ENCODE measurements at places on chromosomes 1 and 21.

- DNase-seq = no peak
Observed at GRCh38 chr1:190679044-190679443, 201.4 kb upstream of the BRINP3 start.

GRCh38 chr1:213324859-213325258 lies 273.8 kb downstream of the RPS6KC1 start:
- DNase-seq = no peak

- DNase-seq = no peak
Observed at GRCh38 chr1:11611638-11612327, 42.4 kb downstream of the FBXO2 start.

- peak; percentile 83 for DNase-seq
Observed at GRCh38 chr21:15992171-15992570, 262.4 kb downstream of the USP25 start.

- DNase-seq = no peak
Observed at GRCh38 chr1:212609701-212610574, 1.4 kb downstream of the ATF3 start.

- no peak for DNase-seq
Observed at GRCh38 chr1:59779949-59780348, 34.8 kb upstream of the HOOK1 start.

GRCh38 chr1:247324204-247324787 lies 7.4 kb downstream of the ZNF496 start:
- DNase-seq = no peak

GRCh38 chr1:71944006-71944405 lies 338.3 kb downstream of the NEGR1 start:
- no peak for DNase-seq

DNA sequence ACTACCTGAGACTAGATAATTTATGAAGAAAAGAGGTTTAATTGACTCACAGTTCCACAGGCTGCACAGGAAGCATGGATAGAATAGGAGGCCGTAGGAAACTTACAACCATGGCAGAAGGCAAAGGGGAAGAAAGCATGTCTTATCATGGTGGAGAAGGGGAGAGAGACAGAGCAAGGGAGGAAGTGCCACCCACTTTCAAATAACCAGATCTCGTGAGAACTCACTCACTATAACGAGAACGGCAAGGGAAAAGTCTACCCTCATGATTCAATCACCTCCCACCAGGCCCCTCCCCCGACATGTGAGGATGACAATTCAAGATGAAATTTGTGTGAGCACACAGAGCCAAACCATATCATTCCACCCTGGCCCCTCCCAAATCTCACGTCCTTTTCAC lies 4.7 kb upstream of the C21orf91 start:
- no peak for DNase-seq

DNA sequence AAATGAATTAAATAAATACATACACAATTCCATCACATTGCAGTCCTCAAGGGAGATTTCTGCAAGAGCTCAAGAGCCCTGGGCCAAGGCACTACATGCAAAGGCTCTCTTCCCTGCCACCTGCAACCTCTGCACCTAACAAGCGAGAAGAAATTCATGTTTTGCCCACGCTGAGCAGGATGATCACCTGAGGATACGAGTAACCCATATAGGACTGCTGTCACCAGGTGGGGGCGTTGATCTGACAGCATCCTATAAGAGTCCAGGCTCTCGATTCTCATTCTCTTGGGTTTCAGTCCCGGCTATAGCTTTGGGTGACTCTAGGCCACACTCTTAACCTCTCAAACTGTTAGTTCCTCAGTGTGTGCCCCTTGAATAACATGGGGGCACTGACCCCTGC lies 18.7 kb upstream of the SPOCD1 start:
- no peak for DNase-seq

DNA sequence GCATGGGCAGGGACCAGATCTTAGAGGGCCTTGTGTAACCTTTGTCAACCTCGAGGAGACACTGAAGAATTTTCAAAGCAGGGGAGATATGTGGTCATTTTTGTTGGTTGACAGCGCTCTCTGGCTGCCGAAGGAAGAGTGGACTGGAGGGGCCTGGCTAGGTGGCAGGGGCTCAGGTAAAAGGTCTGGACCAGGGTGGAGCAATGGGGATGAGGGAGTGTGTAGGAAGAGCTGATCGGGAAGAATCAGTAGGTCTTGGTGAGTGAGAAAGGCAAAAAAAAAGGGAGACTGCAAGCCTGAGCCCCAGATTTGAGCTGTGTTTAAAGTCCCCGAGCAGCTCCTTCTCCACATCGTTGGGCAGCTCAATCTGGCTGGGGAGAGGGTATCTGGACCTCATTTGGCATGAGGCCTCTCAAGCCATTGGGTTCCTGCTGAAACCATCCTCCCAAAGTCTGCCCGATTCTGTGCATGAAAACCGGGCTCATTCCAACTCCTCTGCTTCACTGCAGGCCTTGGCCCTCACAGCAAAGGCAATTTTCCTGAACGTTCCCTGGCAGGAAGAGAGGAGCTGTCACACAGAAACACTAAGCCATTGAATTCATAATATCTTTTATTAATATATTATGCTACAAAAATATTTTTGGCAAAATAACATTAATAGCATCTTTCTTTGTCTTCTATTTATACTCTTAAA lies 237.1 kb downstream of the TRABD2B start:
- DNase-seq = no peak

GRCh38 chr21:43894206-43894577 lies 29.2 kb downstream of the AGPAT3 start:
- DNase-seq = no peak

GRCh38 chr1:247343801-247344200 lies 12.1 kb upstream of the ZNF496 start:
- no peak for DNase-seq

- DNase-seq = no peak
Observed at GRCh38 chr1:24768873-24769605, 23.8 kb downstream of the CLIC4 start.

- DNase-seq = peak; percentile 58
Observed at GRCh38 chr1:201781437-201781836, 47.5 kb upstream of the IPO9 start.

DNA sequence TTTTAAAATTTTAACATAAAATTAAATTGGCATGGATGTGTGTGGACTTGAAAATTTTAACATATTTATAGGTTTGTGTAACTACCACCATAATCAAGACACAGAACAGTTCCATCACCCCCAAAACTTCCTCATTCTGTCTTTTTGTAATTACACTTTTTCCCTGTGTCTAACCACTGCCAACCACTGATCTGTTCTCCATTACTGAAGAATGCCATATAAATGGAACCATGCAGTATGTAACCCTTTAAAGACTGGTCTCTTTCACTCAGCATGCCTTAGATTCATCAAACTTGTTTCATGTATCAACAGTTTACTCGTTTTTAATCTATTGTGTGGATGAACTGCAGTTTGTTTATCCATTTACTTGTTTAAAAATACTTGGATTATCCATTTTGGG lies 13.0 kb upstream of the AHCYL1 start:
- DNase-seq = no peak

GRCh38 chr21:43771698-43772424 lies 4.2 kb downstream of the CSTB start:
- peak; percentile 56 for DNase-seq

DNA sequence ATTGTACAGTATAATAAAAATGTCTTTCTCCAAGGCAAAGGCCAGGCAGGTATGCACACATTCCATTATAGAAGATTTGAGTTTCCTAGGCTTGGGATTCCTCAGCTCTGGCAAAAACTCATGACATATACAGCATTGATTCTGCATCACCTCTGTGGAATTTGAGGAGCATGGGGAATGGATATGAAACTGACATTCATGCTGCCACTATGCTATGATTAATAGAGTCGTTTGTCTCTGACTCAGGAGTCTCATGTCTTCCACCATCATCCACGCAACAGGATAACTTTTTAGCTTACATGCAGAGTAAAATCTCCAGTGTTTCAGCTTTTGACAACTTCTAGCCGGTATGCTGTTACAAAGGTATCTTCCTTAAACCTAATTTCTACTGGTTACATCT lies 49.8 kb upstream of the ADORA3 start:
- peak; percentile 83 for DNase-seq

- peak; percentile 43 for DNase-seq
Observed at GRCh38 chr1:74650561-74650960, 23.0 kb downstream of the ERICH3 start.

DNA sequence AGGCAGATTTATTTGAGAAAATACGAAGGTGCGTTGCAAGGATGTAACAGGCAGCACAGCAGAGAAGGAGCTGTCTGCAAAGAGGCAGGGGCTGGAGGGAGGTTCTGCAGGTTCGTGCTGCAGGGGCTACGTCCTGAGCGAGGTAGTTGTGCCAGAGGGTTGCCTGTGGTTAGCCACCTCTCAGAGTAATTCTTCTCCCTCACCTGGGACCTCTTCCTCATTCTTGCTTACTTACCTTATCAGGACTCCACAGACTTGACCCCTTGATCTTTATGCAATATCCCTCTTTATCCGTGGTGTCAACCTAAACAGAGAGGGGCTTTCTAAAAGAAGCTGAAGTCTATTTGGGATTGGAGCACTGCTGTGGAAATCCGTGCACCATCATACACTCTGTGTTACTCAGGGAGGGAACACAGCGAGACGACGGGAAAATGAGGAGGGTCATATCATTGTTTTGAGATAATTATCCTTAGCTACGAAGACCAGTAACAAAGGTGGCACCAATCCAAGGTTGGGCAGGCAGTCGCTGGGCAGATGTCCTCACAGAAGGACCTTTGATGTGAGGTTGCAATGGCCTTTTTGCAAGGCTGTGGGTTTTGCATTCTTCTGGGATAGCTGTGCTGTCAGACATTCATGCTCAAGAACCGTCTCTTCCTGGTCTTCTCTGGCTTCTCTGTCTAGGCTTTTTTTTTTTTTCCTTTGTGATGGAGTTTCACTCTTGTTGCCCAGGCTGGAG lies 82.8 kb downstream of the WDR4 start:
- no peak for DNase-seq

GRCh38 chr1:215761446-215761845 lies 194.3 kb downstream of the KCTD3 start:
- no peak for DNase-seq

DNA sequence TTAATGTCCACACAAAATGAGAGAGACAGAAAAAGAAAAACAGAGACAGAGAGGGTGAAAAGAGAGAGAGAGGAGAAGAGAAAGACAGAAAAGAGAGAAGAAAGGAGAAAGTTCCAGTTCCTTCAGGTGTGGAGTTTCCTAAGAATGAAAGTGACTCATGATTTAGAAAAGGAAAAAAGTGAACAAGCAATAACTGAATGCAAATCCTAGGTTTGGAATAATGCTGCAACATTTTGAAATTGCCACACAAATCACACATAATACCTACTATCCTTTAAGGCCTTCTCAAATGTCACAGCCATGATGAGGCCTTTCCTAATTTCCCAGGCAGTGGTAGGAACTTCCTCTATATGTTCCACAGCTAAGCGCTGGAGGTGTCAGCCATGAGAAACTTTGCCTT lies 31.5 kb upstream of the XPR1 start:
- DNase-seq = no peak

GRCh38 chr1:63713627-63714481 lies 60.0 kb upstream of the ROR1 start:
- DNase-seq = peak; percentile 92

DNA sequence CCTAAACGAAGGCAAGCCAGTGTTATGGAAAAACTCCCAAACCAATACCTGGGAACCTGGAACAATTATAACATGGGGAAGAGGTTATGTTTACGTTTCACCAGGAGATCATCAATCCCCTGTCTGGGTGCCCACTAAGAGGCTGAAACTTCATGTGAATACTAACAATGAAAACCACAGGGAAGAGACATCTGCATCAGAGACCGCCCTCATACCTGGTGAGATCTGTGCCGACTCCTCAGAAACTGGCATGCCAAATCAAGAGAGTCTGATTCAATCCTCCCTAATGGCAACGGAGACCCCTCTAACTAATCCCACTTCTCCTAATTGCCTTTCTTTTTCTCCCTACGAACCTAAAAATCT lies 163.2 kb downstream of the IER5 start:
- DNase-seq = no peak

DNA sequence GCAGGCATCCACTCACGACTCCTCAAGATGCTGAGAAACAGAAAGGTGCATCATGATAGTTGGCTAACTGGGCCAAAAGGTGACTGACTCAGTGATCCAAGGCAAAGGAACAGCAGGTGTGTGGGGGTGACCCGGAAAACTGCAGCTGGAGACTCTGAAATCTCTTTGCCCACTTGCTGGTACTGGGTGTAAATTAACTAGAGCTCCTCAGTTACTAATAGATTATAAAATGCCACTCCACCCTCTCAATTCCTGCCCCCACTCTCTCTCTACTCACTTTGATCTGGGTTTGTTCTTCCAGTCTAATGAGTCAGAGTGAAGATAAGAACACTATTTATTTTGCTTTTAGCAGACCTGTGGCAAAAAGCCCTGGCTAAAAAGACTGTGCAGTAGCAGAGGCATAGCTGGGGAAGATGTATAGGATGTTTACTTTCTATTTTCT lies 7.2 kb upstream of the PIGC start:
- no peak for DNase-seq

GRCh38 chr1:2151911-2152310 lies 42.7 kb downstream of the FAAP20 start:
- DNase-seq = no peak

- no peak for DNase-seq
Observed at GRCh38 chr1:172795741-172796140, 136.8 kb downstream of the FASLG start.

- DNase-seq = no peak
Observed at GRCh38 chr1:211640301-211640630, 35.2 kb downstream of the NEK2 start.

GRCh38 chr1:206570529-206570928 lies 41.7 kb downstream of the EIF2D start:
- no peak for DNase-seq

DNA sequence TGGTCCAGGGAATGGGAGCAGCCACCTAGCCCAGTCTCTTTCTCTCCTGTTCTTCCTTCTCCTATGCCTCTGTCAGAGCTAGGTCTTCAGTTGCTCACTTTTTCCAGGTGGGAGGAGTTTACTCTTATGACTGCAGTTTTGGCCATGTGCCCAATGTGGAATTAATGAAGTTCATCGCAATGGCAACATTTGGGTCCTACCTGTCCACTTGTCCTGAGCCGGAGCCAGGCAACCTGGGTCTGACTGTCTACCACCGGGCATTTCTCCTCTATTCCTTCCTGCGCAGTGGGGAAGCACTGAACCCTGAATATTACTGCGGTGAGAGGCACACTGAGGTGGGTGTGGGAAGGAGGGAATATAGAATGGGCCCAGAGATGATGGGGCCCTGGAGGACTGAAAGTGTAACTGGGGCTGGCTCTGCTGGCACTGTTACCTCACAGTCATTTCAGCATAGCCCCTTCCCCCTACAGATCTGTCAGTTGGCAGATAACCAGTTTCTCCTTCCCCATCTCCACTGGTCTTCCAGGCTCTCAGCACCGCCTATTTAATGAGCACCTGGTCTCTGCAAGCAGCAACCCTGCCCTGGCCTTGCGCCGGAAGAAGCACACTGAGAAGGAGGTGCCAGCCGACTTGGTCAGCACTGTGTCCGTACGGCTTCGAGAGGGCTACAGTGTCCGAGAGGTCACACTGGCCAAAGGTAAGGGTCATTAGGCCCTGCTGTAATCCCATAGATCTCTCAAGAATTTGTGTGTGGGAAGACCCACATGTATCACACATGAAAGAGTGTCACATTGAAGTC lies 30.1 kb downstream of the SZT2 start:
- DNase-seq = no peak

GRCh38 chr1:110084227-110085078 lies 14.0 kb upstream of the ALX3 start:
- DNase-seq = peak; percentile 19

- no peak for DNase-seq
Observed at GRCh38 chr1:237527761-237528160, 363.0 kb downstream of the ZP4 start.

GRCh38 chr1:66342707-66343106 lies 191.2 kb upstream of the SGIP1 start:
- DNase-seq = no peak

Measured in fibroblast of mammary gland (primary cell).